ENCODE measurements at places on chromosomes 1 and 21.

GRCh38 chr1:206930210-206930798 lies 8.6 kb upstream of the FCMR start:
- DNase-seq = no peak

GRCh38 chr1:226044514-226045101 lies 17.9 kb upstream of the H3-3A start:
- DNase-seq = no peak

DNA sequence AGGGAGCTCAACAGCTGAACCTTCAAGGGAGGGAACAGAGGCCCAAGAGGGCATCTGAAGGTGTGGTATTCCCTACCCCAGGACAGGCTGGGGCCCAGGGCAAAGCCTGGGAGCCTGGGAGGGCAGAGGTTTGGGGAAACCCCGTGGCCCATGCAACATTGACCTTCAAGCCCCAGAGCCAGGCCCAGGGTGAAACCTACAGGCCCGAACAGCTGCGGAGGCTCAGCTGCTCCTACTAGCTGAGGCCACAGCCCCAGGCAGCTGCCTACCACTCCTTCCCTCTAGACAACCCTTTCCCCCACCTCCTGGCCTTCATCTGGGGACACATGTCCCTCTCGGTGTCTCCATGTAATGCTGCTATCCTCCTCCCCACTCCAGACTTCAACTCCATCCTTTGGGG lies 3.2 kb downstream of the LAD1 start:
- no peak for DNase-seq

GRCh38 chr1:66346057-66346795 lies 187.7 kb upstream of the SGIP1 start:
- DNase-seq = no peak

DNA sequence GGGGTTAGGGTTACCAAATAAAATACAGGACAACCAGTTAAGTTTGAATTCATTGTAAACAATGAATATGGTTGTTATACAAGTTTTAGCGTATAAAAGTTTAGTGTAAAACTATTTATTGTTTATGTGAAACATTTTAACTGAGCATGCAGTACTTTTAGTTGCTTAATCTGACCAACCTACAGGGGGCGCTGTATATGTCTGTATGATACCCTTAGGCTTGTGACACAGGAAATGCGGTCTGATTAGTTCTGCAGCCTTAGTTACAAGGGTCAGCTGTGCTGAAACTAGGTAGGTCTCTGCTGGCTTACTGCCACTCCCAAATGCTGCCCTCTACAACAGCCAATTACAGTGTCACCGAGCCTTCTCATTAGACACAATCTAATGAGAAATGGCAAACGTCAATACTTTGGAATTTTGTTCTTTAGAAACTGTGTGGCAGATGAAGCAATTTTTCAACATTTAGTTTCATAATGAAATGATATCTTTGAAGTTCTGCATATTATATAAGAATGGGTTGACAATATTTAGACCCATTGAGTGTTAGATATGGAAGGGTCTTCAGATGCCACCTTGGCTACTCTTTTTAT lies 56.2 kb downstream of the NTNG1 start:
- DNase-seq = peak; percentile 37

DNA sequence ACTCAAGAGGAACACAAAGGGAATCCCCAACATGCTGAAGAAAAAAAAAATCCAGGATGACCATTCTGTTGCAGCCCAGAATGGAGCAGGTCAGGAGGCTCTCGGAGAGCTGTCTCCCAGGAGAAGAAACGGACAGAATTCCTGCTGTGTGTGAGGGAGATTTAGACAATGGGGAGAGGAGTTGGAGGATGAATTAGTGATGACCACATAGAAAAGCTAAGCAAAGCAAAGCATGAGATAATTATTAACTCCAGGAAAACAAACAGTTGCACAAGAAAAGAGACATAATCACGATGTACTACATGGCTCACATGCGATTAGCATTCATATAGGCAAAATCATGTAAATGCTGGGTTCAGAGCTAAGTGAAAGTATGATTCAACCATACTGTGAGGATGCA lies 61.1 kb upstream of the SMYD2 start:
- DNase-seq = no peak

- DNase-seq = no peak
These were observed 46.8 kb downstream of the ADAMTS5 start for GRCh38 chr21:26920055-26920454.

DNA sequence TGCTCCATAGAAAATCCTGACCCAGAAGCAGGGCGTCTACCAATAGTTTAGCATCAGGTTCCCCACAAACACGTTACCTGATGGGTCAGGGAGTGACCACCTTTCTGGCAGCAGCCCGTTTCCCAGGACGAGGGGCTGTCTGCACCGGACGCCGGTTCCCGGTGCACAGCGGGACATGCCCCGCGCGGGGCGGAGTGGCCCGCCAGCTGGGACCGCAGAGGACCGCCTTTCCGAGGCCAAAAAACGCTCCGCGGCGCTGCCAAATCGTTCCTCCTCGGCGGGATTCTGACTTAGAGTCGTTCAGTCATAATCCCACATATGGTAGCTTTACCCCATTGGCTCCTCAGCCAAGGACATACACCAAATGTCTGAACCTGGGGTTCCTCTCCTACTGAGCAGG lies 126.1 kb downstream of the LIPI start:
- no peak for DNase-seq

GRCh38 chr1:156214024-156214748 lies 1.4 kb downstream of the PMF1 start:
- DNase-seq = no peak

DNA sequence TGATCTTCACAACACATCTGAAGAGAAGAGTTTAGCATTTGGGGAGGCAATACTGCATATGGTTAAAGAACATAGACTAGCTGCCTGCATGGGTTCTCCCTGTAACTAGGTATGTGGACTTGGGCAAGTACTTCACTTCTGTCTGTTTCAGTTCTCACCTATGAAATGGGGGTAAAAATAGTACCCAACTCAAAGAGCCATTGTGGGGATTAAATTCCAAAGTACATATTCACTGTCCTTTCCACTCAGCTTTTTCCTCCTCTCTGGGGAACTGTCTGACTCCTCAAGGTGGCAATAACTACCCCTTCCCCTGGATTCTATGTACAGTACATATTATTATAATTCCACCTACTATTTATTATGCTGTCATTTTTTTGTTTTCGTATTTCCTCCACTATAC lies 44.7 kb downstream of the USP24 start:
- DNase-seq = no peak

GRCh38 chr1:228268881-228269265 lies 61.0 kb downstream of the OBSCN start:
- DNase-seq = peak; percentile 1

DNA sequence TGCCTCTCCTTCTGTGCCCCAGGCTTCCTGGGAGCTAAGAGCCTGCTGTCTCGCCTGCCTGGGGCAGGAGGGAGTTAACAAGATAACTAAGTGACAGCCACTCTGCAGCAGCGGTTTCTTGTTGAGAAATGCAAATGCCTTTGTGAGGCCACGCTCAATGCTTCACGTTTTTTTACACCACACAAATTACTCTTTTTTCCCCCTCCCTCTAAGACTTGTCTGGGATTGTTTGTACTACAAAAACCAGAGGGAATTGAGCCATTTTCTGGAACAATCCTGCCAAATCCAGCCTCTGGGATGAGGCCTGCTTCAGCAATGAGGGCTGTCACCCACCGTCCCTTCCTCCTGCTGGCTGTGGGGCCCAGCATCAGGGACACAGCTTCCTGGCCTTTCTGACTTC lies 119.6 kb downstream of the ACTL8 start:
- no peak for DNase-seq

DNA sequence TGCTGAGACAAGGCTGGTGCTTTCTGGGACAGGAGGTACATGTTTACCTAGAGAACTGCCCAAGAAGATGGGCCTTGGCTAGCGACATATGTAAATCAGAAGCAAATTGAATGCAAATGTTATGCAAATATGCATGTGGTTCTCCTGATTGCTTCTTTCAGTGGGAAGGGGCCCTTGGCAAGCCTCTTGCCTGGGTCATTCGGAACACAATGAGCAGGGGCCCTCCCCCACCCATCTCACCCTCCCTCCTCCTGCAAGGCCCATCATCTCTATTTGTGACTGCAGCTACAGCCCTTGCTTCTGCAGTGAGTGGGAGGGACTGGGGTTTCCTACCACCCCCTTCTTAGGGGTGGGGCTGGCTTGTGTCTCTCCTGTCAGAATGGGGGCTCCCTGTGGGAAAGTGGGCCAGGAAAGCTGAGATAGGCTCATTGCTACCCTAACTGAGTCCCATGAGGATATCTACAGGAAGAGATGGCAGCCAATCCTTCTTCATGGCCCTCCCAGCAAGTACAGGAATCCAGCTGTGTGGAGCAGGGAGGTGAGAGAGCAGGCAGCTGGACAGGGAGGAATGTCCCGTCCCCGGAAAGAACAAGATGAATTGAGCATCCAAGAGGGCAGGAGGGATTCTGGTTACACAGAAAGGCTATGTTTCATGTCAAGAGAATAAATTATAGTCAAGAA lies 31.0 kb downstream of the FOXD2 start:
- no peak for DNase-seq

DNA sequence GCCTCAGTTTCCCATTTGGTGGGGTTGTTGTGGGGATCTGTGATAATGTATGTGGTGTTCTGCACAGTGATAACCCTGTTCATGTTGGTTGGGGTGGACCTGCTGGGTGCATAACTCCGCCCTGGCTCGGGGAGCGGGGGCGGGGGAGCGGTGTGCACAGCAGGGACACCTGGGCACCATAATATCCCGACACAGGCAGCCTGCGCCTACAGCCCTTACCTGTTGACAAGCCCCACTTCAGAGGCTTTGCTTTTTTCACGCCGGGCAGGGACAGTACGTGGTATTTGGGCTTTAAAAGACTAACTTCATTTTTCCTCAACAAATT lies 48.0 kb upstream of the ACOT11 start:
- no peak for DNase-seq

- no peak for DNase-seq
These were observed 27.1 kb downstream of the GBP2 start for GRCh38 chr1:89098857-89099256.

GRCh38 chr1:232766904-232767303 lies 38.3 kb upstream of the MAP10 start:
- DNase-seq = no peak

DNA sequence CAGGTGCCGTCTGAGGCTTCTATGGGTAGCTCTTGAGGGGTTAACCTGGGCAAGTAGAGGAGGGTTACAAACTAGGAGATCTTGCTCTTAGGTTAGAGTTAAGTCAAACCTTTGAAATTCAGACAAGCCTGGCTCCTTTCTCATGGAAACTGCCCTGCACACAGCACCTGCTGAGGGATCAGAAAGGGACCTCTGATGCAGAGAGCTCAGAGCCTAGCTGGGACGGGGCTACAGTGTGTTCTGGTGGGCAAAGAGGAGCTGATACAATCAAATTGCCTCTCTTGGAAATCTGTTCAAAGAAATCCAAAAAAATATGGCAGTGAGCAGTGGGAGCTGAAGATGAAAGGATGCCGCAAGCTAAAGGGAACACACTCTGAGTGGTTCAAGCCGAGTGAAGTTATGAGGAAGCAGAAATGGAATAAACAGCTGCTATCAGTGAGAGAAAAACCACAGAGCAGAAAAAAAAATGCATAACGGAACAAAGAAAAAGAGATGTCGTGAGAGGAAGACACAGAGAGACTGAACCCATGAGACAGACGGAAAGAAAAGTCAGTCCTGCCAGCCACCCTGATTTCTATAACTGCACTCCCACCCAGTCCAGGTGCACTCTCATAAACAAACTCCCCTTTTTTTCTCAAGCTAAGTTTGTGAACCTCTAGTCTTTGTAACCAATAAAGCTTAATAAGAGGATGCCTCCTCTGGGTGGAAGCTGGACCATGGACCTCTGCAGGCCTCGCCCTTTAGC lies 26.6 kb downstream of the PAFAH2 start:
- DNase-seq = no peak

DNA sequence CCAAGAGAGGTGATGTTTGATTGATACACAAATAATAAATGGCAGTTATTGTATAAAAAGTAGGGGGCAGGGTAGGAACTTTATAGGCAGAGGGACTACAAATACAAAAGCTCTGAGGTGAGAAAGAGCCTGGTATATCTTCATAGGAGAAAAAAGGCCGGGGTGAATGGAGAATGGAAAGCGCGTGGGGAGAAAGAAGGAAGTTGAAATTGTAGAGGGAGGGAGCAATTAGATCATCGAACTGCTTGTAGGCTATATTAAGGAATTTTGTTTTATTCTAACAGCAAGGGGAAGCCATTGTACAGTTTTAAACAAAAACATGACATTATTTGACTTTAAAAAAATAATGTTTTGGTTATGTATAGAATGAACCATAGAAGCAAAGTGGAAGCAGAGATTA lies 147.4 kb downstream of the PDE4B start:
- no peak for DNase-seq

DNA sequence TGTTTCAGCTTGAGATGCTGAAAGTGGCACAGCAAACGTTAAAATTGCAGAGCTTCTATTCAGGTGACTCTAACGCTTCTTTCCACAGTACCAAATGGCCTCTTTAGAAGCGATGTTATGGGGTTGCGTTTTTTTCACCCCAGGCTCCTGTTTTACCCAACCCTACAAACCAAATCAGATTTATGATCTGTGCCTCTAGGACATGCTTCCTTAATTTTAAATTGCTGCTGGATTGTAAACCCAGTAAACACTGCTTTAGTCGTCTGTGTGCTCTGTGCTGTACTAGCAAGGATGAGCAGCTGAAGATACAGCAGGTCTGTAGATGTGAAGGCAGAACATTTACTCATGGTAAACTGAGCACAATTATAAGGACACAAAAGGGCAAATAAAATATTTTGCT lies 13.0 kb downstream of the KCNK2 start:
- no peak for DNase-seq

- no peak for DNase-seq
These were observed 14.5 kb upstream of the BACE2 start for GRCh38 chr21:41153443-41153842.

DNA sequence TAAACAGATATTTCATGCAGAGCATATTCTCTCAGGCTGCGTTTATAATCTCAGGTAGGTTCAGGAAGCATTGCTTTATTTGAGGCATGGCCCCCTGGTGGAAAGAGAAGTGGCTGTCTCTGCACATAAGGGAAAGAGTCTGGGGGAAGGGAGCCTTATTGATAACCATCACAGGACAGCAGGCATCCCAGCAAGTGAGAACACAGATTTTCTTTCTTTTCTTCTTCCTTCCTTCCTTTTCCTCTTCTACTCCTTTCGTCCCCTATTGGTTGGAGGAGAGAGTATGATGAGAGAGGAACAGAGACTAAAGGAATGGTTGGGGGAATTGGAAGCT lies 21.9 kb downstream of the TSNAX start:
- DNase-seq = peak; percentile 40

GRCh38 chr1:210624722-210625121 lies 296.0 kb downstream of the HHAT start:
- no peak for DNase-seq

GRCh38 chr1:30329263-30329753 lies 394.1 kb downstream of the MATN1 start:
- no peak for DNase-seq

- no peak for DNase-seq
These were observed 59.5 kb downstream of the C21orf91 start for GRCh38 chr21:17759511-17760178.
